ENCODE measurements at places on chromosomes 2 and 18.

GRCh38 chr2:133952896-133953295 is 301.0 kb upstream of the MGAT5 start:
- DNase-seq: no peak

- no peak for DNase-seq
These were observed 87.9 kb upstream of the ATG16L1 start for GRCh38 chr2:233163486-233164103.

DNA sequence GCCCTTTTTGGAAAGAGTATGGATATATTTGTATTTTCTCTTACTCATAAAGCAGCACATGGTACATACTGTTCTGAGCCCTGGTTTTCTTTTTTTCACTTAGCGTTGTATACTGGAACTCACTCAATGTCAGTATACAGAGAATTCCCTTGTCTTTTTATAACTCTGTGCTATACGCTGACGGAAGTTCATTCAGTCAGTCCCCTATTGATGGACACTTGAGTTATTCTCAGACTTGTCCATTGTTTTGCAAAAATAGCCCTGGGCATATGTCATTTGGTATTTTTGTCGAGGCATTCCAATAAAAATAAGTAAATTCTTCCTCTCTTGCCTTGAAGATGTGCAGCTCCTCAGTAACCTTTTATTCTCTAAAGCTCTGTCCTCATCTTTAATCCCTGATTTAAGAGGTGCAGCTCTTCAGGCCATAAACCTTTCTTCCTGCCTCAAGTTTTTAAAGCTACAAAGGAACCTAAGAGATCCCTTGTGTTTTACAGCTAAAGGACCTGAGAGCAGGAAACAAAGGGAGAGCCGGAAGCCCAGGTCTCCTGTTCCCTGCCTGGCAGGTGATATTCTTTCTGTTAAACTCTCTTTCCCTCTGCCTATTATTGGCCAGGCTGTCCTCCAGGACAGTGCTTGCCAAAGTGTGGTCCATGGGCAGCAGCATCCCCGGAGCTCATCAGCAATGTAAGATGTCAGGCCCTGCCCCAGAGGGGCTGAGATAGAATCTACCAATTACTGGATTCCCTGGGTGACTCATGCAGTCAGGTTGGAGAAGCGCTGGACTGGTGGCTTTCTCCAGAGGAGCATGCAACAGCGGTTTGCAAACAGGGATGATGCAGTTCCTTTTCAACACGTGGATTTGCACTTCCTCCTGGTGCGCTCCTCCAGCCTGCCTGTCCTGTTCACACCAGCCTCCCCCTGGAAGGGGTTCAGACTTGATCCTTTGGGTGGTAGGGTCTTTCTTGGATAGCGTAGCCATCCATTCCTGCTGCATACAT is 158.0 kb downstream of the NEDD4L start:
- no peak for DNase-seq

- DNase-seq: no peak
These were observed 2.9 kb upstream of the GGCX start for GRCh38 chr2:85564144-85564563.

DNA sequence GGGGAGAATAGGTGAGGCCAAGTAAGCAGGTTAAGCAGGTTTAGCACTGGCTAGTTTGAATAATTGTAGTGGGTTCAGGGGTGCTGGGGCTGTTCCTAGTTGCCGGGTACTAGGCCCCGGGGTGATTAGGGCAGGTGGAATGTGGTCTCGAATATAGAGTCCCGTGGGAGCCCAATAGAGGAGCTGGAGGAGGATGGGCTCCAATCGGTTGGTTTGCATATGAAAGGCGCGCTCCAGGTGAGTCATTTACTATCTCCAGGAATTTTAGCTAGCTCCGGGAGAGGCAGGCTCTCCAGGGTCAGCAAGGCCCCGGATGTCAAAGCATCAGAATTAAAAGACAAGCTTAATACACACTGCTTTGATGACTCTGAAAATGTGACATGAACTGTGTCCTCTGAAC is 304.0 kb downstream of the ZNF521 start:
- DNase-seq: no peak

GRCh38 chr2:168086851-168087250 is 160.5 kb downstream of the STK39 start:
- no peak for DNase-seq

DNA sequence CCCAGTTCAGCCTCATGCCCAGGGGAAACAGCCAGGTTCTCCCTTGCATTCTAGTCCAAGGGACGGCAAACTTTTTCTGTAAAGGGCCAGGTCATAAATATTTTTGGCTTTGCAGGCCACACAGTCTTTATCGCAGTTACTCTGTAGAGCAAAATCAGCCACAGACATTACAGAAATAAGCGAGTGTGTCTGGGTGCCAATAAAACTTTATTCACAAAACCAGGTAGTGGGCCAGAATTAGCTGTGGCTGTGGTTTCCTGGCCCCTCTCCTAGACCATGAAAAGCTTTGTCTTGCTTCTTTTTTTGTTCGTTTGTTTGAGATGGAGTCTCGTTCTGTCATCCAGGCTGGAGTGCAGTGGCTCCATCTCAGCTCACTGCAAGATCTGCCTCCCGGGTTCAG is 80.1 kb downstream of the EIPR1 start:
- no peak for DNase-seq

- no peak for DNase-seq
These were observed 32.8 kb downstream of the RFX8 start for GRCh38 chr2:101442042-101442666.

DNA sequence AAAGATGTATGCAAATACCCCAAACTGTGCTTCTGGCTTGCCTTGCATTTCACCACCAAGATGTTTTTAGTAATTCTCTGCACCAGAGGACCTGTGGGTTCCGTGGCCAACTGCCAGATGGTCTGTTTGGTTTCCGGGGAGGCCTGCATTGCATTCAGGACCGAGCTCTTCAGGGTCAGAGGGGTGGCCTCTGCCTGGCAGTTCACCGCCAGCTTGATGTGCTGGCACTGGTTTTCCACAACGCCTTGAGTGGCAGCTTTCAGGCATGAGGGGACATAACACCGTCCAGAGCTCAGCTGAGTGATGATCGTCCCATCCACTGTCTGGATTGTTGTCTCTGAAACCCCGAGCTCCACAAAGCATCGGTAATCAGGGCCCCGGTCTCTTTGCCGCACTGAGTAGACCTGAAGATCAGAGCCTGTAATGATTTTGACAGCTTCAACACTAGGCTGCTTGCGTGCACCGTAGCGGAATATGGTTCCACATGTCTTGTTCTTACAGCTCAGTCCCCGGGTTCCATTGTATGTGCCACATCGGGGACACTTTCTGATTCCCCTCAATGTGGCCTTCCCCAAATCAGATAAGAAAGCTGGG is 9.4 kb downstream of the C2orf42 start:
- DNase-seq: no peak

- DNase-seq: no peak
These were observed 8.4 kb upstream of the PID1 start for GRCh38 chr2:229279516-229279915.

GRCh38 chr2:20025065-20025786 is 12.8 kb upstream of the MATN3 start:
- DNase-seq: no peak

DNA sequence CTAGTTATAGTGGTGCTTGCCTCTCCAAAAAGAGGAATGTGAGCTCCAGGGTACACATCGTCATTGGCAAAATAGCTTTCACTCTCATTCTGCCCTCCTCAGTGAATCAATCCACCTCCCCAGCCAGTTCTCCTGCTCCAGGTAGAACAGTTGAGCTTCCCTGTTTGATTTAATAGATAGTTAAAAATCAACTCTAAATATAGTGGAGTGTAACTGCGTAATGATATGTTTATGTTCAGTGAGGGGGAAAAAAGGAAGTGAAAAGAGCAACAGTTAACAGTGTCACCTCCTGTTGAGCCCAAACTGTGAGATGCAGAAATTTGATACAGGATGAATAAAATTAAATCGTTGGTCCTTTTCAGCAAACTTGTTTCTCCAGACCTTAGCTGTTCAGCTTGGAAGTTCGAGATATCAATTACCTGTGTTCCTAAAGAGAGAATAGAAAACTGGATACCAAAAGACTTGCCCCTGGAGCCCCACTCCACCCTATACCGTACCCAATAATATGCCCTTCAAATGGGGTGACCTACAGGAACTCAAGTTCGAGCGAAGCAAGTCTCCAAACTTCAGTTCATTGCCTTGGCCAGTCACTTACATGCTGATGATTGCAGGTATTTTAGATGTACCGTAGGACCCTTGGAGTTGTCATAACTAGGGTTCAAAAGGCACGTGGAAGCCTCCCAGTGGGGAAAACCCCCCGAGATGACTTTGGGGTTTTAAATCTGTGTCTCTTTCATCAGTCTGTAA is 708.4 kb downstream of the RNF144A start:
- DNase-seq: no peak

- DNase-seq: no peak
These were observed 73.2 kb downstream of the CYBRD1 start for GRCh38 chr2:171595456-171595855.

GRCh38 chr2:120749506-120750431 is 14.1 kb downstream of the GLI2 start:
- DNase-seq: no peak

- no peak for DNase-seq
These were observed 154.9 kb upstream of the SMIM21 start for GRCh38 chr18:75582406-75582821.

- DNase-seq: no peak
These were observed 98.3 kb upstream of the ZBTB14 start for GRCh38 chr18:5393779-5394178.

GRCh38 chr2:230578106-230578505 is 134.5 kb upstream of the CAB39 start:
- DNase-seq: no peak

DNA sequence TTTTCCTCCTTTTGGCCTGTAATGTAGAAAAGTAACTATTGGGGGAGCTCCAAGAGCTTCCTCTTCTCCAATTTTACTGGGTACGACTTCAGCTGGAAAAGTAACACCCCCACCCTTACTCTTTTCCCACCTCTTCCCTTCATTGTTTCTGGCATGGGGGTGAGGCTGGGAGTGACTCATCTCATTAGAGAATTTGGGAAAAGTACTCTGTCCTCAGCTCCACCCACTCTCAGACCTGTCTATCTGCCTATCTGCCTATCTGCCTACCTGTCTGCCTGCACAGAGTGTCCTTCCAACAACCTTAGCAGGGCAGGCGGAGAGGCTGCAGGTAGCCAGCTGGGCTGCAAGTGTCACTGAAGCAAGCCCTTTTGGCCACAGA is 93.6 kb downstream of the EPHA4 start:
- DNase-seq: no peak

GRCh38 chr2:161983866-161984265 is 90.1 kb downstream of the DPP4 start:
- DNase-seq: no peak

GRCh38 chr2:58939388-58939787 is 698.3 kb upstream of the FANCL start:
- DNase-seq: no peak

DNA sequence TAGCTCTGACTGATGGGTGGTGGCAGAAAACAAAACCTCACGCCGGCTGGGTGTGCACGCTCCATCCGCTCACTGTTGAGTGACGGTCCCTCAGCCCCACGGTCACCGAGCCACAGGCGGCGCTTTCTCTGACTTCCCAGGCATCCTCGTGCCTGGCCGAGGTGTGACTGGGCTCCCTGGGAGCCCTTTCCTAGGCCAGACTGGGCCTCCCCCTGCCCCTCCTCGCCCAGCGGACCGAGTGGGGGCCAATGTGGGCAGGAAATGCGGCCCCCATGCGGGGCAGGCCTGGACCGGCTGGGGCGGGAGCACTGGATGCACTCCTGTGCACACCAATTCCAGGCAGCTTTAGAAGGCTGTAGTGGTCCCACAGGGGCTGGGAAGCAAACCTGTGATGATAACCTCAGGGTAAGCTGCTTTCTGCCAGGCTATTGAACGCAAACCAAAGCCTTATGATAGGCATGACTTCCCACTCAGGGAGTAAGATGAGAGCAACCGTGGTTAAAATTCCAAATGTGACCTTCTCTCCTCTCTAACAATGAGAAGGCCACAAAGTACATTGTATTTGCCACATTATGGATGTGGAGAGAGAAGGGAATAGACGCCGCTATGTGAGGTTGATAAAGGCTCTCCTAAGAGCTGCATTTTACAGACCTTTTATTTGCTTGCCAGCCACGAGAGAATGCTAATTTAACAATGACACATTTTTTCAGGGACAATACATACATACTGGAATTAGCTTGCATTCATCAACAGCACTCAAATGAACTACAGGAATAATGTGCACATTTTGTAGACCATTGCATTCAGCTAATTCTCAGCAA is 83.9 kb upstream of the PGAP1 start:
- DNase-seq: no peak

GRCh38 chr2:69097891-69098655 is 85.1 kb downstream of the ANTXR1 start:
- DNase-seq: no peak

DNA sequence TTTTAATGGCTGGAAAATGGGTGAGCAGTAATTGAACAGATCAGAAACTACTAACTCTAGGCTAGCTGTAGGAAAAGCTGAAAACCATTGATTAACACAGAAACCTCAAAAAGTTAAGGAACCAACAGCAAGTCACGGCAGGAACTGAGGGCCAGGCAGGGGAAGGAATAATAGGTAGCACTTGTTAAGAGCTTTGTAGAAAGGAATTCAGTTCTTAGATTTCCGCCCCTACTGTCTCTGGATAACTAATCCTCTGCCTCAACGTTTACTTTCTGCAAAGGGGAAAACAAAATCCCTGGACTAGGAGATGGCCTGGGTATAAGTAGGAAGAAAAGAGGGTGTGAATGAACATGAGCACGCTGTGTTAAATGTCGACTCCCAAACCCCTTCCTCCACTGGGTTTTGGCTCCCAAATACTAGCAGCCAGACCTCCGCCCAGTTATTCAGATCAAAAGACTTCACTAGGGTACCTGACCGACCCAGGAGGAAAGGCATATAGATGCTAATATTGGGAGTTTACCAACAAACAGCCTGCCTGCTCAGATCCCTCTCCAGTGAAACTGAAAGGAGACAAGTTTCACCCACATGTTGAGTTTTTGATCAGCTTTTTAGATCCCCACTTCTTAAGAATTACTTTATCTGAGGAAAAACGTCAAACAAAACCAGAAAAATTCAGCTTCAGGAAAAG is 12.4 kb downstream of the SMAD2 start:
- DNase-seq: no peak

- DNase-seq: no peak
These were observed 124.9 kb downstream of the GREB1L start for GRCh38 chr18:21366896-21367295.

DNA sequence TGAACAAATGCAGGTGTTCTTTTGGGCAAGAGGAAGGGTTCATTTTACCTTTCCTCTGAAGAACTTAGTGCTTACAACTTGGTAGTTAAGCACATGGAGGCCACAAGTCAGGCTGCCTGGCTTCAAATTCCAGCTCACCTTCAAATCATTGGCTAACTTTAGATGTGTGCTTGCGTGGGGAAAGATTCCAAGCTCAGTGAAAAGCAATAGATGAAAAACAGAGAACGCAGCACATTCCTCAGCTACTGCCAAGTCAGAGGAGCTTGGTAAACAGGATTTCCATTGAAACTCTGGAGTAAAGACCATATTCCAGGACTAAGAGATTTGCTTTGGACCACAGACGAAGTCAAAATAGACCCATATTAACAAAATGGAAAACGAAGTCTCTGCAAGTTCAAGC is 96.3 kb upstream of the ASB18 start:
- no peak for DNase-seq

- no peak for DNase-seq
These were observed 124.9 kb downstream of the PLB1 start for GRCh38 chr2:28620801-28621171.

GRCh38 chr18:7601246-7601615 is 34.1 kb downstream of the PTPRM start:
- DNase-seq: no peak
